ENCODE measurements at places on chromosomes 5 and 9.

- no peak for DNase-seq
Measured at GRCh38 chr5:78586251-78586650, 62.3 kb downstream of the LHFPL2 start.

GRCh38 chr5:24080046-24080445 is 564.7 kb downstream of the CDH10 start:
- no peak for DNase-seq

GRCh38 chr9:137083394-137084004 is 3.3 kb upstream of the MAN1B1 start:
- DNase-seq, result no peak

- DNase-seq, result no peak
Measured at GRCh38 chr5:93329756-93330155, 251.3 kb downstream of the NR2F1-AS1 start.

DNA sequence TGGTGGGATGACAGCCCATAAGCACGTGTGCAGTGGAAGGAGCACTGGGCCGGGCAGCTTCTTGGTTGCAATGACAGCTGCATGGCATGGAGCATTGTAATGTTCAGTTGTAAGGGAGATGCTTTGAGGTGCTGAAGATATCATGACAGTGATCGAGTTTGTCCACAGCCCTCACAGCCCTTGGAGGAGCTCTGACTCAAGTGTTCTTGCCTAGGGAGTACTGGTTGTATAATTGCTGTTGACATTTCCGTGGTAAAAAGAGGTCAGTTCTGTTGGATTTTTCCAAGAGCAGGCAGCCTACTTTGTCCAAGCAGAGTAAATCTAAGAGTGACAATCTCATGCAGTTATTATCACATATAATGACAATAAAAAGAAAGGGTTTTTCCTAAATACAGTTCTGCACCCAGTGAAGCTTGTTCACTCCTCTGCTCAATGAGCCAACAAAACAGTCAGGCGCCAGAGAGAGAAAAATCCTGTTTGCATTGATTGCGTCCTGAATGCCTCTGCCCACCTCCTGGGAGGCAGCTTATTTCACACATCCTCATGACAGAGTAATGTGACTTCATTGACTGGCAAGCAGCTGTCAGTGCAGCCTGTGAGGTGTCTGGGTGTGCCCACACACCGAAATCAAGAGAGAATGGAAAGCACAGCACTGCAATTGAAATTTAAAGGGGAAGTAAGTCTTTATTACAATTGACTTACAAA is 248.0 kb downstream of the NTRK2 start:
- DNase-seq, result no peak

GRCh38 chr5:15566306-15566705 is 66.3 kb downstream of the FBXL7 start:
- no peak for DNase-seq

GRCh38 chr5:107028938-107029337 is 641.8 kb downstream of the EFNA5 start:
- DNase-seq, result no peak

DNA sequence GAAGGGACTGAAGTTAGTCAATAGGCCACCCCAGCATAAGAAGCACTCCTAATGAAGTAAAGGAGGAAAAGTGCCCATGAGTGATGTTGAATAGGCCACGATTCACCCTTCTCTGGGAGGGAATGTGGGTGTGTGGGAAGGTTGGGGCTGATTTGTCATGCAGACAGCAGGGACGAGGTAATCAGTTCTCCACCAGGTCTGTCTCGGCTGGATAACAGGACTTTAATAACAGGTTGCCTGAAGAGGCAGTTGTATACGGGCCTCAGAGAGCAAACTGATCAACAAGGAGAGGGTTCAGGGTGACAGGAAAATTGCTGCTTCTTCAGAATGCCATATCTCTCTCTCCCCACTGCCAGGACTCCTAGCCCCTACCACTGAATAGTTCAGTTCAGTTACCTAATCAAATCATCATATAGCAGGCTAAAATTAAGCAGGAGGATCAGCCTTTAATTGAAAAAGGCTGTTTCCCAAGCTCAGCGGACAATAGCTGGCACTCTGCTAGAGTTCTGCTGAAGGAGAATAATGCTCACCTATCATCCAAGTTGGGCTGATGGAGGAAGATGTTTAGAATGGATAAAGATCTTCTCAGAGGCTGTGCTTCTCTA is 43.6 kb upstream of the SMIM32 start:
- DNase-seq, result no peak

- DNase-seq, result no peak
Measured at GRCh38 chr9:3939820-3940219, 360.0 kb downstream of the GLIS3 start.
